Activated CD8-positive, alpha-beta T cell treated with anti-CD3 and anti-CD28 coated beads for 36 hours (primary cell): ENCODE measurements at places on chromosomes 4 and X.

DNA sequence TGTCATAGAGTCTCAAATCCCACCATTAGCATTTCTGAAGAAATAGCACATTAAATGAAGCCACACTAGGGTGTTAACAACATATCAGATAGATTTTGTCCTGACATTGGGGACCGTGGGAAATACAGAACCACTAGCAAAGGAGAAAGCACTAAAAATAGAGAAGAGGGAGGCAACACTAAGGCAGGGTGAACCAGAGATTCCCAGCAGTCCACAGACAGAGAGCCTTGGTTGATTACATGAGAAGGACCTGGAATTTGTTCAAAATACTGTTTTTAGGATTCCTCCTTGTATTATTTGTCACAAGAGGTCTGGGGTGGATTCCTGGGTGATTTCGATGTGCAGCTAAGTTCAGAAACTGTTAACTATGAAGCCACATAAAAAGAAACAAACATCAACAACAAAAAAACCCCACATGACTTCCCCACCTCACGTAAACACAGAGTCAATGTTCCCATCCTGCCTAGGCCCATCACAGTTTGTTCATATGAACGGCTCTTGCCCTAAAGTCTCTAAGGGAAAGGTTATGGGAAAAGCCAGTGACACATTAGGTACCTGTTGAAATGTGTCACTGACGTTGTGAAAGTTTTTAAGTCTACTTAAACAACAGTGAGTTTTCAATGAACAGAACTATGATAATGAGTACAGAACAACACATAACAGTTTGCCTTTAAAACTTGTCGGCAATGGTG lies 23.6 kb upstream of the GRSF1 start:
- peak; percentile 17 for DNase-seq

- DNase-seq = no peak
Measured at GRCh38 chrX:45669715-45670340, 469.2 kb upstream of the DIPK2B start.

- no peak for DNase-seq
Measured at GRCh38 chr4:104493081-104493831, 1.4 kb downstream of the CXXC4 start.

GRCh38 chrX:98028691-98029090 lies 1145.0 kb downstream of the RPA4 start:
- DNase-seq = no peak

DNA sequence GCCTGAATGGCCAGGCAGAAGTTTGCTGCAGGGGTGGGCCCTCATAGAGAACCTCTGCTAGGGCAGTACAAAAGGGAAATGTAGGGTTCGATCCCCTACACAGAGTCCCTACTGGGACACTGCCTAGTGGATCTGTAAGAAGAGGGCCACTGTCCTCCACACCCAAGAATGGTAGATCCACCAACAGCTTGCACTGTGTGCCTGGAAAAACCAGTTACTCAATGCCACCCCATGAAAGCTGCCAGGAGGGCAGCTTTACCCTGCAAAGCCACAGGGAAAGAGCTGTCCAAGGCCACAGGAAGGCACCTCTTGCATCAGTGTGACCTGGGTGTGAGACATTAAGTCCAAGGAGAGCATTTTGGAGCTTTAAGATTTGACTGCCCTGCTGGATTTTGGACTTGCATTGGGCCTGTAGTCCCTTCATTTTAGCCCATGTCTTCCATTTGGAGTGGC lies 781.6 kb downstream of the TRAM1L1 start:
- no peak for DNase-seq

DNA sequence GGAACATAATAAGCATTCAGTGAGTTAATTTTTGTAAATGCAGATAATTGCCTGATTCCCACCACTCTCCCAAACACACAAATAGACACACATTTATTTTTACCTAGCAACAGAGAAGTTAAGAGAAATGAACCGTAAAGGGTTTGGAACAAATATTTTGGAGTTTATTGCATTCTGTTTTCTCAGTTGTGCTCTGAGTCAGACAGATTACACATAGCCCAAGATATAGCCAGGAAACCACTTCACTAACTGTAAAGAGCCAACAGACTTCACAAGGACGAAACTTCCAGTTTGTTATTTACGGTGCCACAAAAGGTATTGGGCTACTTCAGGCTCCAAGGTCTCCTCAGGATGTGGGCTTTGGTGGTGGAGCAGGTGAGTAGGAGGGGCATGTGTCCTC lies 217.0 kb downstream of the BMPR1B start:
- DNase-seq = no peak

DNA sequence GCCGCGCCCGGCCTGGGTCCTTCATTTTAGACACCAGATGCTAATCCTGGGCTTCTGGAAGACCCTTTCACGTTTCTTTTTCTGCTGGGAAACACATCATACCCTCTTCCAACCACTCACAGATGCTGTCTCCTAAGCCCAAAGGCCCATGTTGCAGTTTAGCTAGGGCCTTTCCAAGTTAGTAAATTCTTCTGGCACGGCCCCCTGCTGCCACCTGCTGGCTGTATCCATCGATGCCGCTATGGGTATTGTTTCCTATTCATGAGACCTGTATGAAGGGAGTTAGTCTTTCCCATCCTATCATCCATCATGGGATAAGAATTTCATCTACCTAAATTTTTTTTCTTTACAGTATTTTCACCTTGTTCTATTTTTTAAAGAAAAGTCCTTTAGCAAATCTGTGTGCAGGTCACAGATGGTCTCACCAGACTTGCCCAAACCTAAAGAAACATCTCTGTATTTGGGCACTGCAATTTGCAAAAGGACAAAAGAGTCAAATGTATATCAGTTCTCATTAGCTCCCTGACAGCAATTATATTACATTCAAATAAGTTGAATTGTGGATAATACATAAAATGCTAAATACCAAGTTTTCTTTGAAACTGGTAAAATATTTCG lies 37.8 kb upstream of the SLC9A7 start:
- peak; percentile 87 for DNase-seq

GRCh38 chrX:154096140-154097002 lies 1.1 kb downstream of the MECP2 start:
- peak; percentile 49 for DNase-seq

DNA sequence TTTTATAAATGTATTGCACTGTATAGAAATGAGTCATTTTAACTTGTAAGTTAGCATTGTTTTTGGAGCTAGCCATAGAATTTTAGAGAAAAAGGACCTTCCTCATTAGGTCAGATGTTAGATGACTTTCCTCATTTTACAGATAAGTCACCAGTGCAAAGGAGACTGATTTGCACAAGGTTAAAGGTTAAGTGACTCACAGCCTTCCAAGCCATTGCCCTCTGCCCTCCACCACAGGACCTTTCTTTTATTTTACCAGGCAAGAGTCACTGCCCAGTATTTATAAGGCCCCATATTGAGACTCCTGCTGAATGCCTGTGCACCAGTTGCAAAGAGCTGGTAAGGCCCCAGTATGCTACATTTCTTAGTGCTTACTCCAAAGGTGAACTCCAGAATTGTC lies 4.2 kb upstream of the ABCG2 start:
- no peak for DNase-seq
